Activated CD8-positive, alpha-beta memory T cell treated with anti-CD3 and anti-CD28 coated beads, Interleukin-2, amount 50 U/mL, for 48 hours (primary cell): ENCODE measurements at places on chromosomes 4 and X.

GRCh38 chr4:188722911-188723310 lies 583.7 kb downstream of the TRIML1 start:
- DNase-seq, result no peak

DNA sequence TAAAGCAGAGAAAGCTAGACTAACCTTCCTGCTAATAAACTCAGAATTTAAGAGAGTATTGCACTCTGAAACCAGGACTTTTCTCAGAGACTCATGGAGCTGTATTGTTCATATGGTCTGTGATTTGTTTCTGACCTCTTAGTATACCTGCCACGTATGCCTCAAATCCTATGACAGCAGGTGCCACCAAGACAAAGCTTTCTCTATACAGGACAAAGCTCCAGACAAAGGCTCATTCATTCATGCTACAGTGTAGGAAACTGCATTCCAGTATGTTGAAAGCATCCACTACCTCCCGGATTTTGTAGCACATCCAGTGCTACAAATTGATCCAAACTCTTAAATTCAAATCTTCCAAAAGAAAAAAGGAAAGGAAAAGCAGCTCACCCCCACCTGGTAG lies 178.3 kb downstream of the CHIC2 start:
- DNase-seq, result no peak

- DNase-seq, result peak; percentile 87
Measured at GRCh38 chrX:71095555-71095980, at the start of gene FOXO4. TSS of gene FOXO4 (plus strand) at chrX:71095851. CDS start at chrX:71096529, 678 bp downstream.

DNA sequence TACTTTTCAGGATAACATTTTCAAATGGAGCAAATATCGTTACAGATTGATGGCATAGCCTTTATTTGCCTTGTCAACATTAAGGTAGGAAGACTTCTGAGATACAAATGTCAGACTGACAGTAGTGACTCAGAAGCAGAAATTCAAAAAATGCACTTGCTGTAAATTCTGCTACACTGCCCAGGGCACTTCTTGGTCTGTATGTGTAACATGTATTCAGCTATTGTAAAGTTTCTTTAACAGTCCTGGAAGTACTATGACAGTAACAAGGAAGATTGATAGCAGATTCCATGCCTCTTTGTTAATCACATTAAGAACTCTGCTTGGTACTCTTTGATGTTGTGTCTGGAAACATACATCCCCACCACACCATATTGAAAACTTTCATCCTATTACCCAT lies 69.6 kb upstream of the PCDH18 start:
- DNase-seq, result no peak

DNA sequence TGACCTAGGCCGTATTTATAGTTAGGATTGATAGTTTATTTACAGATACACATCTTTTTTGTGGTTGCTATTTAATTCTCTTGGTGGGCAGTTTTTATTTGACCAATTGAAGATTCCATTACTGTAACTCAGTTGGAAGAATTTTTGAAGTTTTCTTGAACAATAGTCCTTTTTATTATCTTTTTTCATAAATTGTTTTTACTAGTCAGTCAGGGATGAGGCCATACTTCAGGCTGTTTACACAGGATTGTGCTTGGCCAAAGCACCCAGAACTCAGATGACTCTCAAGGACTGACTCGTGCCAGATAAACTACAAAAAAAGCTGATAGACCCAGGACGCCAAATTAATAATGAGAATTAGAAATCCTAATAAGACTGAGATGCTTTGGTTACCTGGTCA lies 7.0 kb downstream of the HERC3 start:
- no peak for DNase-seq

- DNase-seq, result no peak
Measured at GRCh38 chr4:162241857-162242256, 78.1 kb upstream of the FSTL5 start.

DNA sequence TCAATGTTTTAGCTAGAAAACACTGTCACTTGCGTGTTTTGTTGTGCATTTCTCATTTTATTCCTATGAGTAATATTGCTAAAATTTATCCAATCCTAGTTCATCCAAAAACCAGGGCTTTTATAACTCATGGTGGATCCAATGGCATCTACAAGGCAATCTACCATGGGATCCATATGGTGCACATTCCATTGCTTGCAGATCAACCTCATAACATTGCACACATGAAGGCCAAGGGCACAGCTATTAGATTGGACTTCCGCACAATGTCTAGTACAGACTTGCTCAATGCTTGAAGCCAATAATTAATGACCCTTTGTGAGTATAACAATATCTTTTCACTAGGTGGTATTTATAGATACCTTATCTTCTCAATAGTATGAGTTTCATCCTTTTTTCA lies 57.2 kb upstream of the UGT2B7 start:
- DNase-seq, result no peak

- DNase-seq, result no peak
Measured at GRCh38 chr4:137775701-137776100, 243.4 kb upstream of the PCDH18 start.

DNA sequence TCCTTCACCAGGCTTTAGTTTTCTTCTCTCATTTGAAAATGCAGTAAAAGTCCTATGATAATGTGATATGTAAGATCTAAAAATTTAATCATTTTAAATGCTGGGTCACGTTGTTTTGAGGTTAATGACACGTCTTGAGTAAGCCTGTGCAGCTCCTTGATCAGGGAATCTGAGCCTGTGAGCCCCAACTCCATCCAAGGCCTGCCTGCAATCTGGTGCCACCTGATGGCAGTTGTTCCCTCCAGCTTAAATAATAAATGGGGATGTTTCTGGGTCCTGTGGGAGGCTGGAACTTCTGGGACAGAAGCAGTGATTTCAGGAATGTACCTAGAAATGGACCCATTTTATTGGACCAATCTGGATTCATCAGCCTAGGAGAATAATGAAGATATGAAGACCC lies 455.4 kb upstream of the ADGRL3 start:
- no peak for DNase-seq

DNA sequence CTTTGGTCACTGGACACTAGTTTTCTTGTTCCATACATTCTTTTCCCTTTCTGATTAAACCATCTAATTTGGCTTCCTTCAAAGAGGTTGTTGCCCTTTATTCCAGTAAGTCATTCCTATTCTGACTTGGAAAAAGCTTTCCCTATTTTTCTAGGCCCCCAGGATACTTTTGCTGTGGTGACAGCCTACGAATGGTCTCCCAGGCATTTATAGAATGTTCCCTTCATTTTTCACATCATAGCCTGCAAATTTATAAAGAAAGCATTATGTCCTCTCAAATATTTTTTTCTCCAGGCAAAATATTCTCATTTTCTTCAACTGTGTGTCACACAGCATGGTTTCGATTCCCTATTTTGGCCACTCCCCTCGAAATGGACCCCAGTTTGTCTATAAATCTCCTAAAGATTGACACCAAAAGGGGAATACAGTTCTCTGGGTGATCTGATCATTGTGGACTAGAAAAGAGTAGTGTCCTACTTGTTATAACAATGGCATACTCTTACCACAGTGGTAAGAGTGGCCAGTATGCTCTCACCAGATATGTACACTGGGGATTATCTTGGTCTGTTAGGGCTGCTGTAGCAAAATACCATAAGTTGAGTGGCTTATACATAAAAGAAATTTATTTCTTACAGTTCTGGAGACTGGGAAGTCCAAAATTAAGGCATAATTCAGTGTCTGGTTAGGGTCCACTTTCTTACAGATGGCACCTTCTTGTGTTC lies 41.5 kb upstream of the BMP2K start:
- no peak for DNase-seq

DNA sequence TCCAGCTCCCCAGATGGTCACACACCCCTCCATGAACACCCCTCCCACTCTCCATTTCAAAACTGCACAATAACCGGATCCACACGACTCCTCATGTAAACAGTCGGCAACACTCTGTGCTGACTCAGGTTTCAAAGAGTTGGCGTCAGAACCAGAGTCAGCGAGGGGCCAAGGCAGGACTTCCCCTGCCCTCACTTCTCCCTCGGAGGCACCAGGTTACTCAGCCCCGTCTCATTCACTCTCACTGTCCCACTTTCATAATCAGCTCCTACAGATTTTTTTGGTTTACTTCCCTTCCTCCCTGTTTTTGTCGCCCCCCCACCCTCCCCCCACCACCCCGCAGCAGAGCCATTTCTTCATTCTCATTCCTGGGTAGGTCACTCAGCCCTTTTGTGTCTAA lies 2.7 kb upstream of the TIMP1 start:
- DNase-seq, result no peak

GRCh38 chr4:39446483-39446841 lies 12.3 kb downstream of the RPL9 start:
- DNase-seq, result no peak
